Ecto neural progenitor cell (in vitro differentiated cells): ENCODE measurements at places on chromosomes 3 and 15.
A peak's percentile ranks its signal among the peaks of the same experiment; 100 is the strongest.

GRCh38 chr3:16439163-16439847 is 74.2 kb downstream of the RFTN1 start:
- no peak for DNase-seq

DNA sequence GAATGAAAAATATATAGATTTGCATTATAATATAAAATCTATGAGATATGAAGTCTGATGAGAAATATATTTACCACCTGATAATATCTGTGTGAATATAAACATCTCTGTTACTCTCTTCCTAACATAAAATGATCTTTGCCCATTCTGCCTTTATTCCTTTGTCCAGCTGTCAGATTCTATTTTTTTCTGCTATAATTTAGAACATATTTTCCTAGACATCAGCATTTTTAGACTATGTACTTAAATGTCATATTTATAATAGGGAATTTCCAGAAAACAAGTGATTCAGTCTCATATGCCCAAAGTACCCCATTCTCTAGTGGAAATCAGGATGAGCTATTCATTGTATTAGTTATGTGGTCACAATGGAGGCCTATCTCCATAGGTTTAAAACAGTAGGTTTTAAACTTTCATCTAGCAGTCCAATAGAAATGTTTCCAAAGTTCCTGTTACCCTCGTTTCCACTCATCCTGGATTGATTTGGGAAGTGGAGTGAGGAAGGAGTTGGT is 83.3 kb downstream of the FILIP1L start:
- DNase-seq, result no peak

GRCh38 chr3:172415323-172415722 is 32.9 kb downstream of the GHSR start:
- no peak for DNase-seq

DNA sequence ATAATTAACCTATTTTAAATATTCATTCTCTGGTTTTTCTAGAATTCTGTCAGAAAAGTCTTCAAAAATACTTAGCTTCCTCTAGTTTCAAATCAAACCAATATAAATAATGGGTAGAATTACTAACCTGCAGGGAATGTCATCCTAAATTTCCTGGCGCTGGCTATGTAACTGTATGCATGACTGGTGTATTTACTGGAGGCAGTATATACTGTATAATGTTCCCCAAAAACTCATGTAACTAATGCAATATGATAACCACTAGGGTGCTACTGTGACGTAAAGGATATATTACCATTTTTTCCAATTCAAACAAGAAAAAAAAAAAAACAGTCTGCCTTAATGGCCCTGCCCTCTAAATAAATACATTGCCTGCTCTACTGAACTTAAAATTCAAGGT is 407.5 kb downstream of the MECOM start:
- DNase-seq, result no peak

- no peak for DNase-seq
Measured at GRCh38 chr15:62940755-62941361, 101.7 kb upstream of the TPM1 start.

DNA sequence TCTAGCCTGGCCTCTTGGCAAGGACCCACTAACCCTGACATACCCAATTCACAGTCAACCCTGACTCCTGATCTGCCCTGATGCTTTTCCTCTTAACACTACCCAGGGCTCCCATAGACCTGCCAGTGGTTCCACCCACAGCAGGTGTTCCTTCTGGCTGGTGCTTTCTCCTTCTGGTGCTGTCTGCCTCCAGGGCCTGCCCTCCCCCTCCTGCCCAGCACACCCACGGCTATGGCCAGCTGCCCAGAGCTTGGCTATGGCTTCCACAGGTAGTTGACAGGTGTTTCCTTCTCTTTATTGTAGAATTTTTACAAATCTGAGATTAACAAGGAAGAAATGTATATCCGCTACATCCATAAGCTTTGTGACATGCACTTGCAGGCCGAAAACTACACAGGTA is 46.5 kb upstream of the MANF start:
- DNase-seq, result peak; percentile 17

- DNase-seq, result no peak
Measured at GRCh38 chr3:176463610-176464009, 733.7 kb downstream of the TBL1XR1 start.

GRCh38 chr15:58742022-58742813 is 7.3 kb downstream of the ADAM10 start:
- DNase-seq, result no peak

DNA sequence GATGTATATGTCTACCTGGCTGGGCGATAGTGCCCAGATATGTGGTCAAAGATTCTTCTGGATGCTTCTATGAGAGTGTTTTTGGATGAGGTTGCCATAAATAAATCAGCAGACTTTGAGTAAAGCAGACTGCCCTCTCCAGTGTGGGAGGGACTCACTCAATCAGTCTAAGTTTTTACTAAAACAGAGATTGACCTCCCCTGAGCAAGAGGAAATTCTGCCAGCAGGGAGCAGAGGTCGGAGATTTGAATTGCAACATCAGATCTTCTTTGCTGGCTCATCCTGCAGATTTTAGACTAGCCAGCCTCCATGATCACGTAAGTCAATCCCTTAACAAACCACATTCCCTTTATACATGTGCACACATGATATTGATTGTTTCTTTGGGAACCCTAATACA is 300.9 kb downstream of the MCTP2 start:
- no peak for DNase-seq

- DNase-seq, result no peak
Measured at GRCh38 chr3:148146241-148146640, 551.5 kb upstream of the AGTR1 start.

DNA sequence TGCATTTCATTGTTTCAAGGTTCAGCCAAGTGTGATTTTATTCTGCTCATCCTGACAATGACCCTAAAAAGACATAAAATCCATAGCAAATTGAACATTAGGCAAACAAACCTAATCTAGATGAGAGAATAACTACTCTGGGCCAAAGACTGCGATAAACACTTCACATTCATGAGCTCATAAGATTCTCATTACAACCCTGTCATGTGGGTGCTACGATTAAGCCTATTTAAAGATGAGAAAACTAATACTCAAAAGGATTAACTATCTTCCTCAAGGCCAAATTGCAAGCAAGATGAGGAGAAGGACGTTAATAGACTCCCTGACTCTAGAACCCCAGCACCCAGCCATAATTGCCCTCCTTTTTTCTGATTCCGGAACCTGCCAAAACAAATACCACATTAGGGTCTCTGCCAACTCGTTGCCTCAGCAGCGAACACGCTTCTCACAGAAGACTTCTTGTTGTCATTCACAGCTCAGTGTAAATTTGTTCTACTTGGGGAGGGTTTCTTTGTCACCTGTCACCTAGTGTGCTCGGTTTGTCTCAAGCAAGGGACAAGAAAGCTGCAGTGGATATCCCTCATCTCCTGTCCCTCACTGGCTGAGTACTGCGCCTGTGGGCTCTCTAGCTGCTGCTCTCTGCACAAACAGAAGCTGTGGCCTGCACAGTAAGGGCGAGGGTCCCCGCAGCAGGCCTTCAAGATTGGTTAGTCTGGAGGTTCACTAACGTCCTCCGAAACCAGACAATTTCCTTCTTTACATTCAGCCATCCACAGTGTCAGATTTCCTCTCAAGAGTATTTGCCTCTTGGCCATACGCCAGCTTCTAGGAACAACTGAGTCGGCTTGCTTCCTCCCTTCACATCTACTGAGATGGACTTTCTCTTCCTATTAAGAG is 200.0 kb upstream of the UBE2E2 start:
- no peak for DNase-seq

- no peak for DNase-seq
Measured at GRCh38 chr3:72032441-72033135, 247.6 kb upstream of the PROK2 start.

DNA sequence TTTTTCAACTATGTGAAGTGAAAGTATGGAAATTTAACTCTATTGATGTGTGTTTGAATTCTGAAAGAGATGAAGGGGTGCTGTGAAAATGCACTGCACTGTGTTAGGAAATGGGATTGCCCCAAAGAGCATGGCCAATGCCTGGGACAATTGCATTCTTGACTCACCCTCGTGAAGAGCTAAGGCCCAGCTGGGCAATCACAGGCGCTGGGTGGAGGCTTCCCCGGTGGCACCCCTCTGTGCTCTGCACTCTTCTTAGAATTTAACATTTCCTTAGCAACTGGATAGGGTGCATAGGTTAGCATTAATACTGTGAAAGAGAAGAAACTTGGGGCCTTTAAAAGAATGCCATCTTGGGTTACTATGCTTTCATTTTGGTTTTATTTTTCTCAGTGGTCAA is 179.9 kb upstream of the GOLIM4 start:
- DNase-seq, result no peak

GRCh38 chr15:65399997-65400396 is 22.2 kb upstream of the IGDCC3 start:
- no peak for DNase-seq

DNA sequence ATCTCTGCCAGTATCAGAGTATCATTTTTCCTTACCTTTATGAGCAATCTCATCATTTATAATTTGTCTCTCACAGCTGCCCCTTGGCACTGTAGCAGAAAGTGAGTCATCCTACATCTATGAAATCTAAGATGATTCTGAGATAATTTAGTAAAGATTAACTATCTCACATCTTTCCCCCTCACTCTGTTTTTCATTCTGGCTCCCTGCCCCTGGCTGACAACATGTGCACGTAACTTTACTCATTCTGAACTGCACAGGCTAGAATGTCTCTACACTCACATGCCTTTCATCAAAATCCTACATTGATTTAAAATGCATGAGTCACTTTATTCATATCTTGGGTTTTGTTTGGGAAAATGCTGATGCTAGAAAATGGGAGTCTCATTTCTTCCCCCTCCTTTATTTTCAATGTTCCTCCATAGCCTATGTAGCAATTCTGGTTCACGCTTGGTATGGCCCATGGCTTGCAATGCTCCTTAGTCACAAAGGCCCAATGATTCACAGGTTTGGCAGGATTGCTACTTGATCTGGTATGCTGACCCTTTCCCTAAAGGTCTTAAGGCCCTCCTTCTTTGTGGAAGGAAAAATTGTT is 838.5 kb downstream of the TUSC7 start:
- no peak for DNase-seq

GRCh38 chr3:161913786-161914389 is 417.3 kb downstream of the OTOL1 start:
- no peak for DNase-seq

- DNase-seq, result no peak
Measured at GRCh38 chr3:51434110-51434509, 43.0 kb downstream of the RBM15B start.

DNA sequence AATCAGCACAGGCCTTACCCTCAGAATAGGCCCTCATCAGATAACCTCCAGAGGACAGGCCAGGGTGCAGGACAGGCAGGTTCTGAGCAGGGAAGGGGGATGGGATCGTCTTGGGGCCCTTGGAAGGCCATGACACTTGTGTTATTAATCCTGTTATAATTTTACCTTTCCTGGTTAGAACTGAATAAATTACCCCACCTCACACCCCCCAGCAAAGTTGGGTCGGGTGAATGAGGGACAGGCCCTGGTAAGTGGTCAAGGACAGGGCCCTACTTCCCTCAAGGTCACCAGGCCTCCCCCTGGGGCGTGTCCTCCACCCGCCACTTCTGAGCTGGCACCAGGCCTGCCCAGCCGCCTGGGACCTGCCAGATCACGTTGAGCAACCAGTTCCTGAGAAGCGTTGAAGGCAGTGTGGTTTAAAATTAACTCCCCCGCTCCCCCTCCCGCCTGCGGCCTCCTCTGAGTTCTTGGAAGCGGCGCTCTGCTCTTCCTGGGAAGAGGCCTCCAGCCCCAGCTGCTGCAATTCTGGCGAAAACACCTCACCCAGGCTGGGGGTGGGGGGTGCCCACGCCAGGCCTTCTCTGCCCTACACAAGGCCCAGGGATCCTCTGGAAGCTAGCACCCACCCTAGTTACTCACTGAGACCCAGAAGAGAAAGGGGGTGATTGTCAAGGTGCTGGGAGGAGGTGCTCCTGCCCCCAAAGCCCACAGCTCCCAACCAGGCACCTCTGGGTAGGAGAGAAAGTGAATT is 10.6 kb downstream of the CISH start:
- DNase-seq, result no peak

DNA sequence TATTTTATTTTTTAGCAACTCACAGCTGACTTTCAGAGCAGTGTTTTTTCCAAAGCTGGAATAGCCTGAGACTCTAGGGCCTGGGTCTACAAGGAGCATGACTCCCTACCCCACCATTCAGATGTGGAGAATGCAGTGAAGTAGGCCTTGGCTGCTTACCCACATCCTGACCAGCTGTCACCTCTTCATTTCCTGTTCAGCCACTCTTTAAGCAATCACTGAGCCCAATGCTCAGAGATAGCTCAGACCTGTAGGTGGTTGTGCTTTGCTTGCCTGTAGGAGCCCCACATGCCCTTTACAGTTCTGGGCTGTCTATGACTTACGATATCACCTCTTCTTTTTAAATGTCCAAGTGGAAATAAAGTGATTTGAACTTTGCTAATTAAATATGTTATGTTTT is 148.1 kb downstream of the NEK11 start:
- no peak for DNase-seq

- DNase-seq, result no peak
Measured at GRCh38 chr3:35748144-35748543, 108.8 kb downstream of the ARPP21 start.

DNA sequence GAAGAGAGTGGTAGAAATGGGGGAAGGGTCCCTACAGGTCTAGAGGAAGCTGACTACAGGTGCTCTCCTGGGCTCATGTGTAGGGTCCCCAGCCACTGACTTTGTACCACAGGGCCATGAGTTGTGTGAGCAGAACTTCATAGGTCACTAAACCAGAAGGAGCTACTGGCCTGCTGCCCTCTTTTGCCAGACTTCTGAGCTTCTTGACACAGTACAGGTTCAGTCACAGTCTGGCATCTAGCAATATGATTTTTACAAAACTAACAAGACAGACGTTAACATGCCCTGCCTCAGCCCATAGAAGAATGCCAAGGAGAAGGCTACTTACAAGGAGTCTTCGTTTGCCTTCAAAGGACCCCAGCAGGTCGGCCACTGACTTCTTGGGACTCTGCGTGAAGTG is 3.2 kb downstream of the CCDC80 start:
- no peak for DNase-seq

GRCh38 chr3:188270423-188270972 is 116.5 kb downstream of the LPP start:
- DNase-seq, result no peak

DNA sequence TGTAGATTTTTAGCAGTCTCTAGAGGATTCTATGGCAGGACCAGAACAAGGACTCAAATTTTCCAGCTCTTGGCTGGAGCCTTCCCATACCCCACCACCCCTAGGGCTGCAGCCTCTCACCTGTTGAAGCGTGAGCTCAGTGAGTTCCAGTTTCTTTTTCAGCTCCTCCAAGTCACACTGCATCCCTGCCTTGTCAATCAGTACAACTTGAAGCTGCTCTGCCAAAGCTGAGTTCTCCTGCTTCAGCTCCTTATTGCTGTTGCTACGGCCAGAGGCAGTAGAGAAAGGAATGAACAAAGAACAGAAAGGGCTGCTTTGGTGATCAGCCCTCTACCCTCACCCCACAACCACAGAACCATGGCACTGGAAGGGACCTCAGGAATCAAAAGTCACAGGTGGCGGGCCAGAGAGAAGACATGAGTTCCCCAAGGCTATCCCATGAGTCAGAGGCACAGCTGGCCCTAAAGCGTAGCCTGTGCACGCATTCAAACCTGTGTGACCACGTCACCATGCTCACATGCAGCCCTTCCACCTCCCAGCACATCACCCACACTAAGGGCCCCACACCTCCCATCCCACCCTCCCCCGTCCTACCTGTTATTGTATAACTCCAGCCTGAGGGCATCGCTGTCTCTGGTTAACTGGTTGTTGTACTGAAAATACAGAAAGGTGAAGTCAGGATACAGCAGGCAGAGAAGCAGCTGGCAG is 83.3 kb upstream of the C2CD4B start:
- DNase-seq, result no peak

GRCh38 chr3:197593046-197593380 is 37.2 kb upstream of the BDH1 start:
- no peak for DNase-seq

- DNase-seq, result no peak
Measured at GRCh38 chr3:55604402-55604801, 117.3 kb upstream of the WNT5A start.
